ENCODE measurements at places on chromosomes 5 and 9.

DNA sequence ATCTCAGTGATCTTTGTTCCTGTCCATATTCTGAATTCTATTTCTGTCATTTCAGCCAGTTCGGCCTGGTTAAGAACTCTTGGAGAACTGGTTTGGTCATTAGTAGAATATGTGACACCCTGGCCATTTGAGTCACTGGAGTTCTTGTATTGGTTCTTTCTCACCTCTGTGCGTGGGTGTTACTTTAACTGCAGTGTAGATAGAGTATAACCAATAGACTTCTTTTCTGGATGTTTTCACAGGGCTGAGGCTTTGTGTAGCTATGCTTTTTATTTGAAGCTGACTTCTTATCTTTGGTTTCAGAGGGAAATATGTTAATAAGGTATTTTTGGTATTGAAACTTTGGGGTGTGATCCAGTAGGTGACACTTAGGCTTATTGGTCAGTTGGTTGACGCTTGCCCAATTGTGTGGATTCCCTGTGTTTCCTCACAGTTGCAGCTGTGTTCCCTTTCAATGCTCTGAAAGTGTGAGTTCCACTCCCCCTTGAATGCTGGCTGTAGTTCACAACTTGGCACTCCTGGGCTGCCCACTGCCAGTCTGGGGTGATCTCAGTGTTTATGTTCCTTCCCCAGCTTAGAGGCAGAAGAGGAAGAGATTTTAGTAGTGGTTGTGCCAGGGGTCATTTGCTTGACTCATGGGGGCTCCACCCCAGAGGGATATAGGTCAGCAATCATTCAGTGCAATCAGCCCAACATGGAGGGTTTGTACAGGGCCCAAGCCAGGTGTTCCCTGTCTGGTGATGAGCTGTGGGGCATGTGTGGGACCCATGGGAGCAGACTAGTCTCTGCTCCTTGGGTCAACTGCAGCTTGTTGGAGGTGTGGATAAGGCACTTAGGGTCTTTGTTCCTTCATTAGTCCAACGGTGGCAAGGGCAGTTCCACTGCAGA is 34.9 kb upstream of the TEK start:
- DNase-seq: no peak

- no peak for DNase-seq
These were observed 11.7 kb upstream of the ESM1 start for GRCh38 chr5:54997081-54997480.

GRCh38 chr9:94289691-94290090 is 30.6 kb downstream of the ZNF169 start:
- DNase-seq: no peak

- no peak for DNase-seq
These were observed 336.1 kb downstream of the GLIS3 start for GRCh38 chr9:3963643-3964369.

- DNase-seq: no peak
These were observed 846 bp upstream of the TRAF1 start for GRCh38 chr9:120927269-120928014.

- no peak for DNase-seq
These were observed 8.9 kb upstream of the TOR4A start for GRCh38 chr9:137268538-137269201.

DNA sequence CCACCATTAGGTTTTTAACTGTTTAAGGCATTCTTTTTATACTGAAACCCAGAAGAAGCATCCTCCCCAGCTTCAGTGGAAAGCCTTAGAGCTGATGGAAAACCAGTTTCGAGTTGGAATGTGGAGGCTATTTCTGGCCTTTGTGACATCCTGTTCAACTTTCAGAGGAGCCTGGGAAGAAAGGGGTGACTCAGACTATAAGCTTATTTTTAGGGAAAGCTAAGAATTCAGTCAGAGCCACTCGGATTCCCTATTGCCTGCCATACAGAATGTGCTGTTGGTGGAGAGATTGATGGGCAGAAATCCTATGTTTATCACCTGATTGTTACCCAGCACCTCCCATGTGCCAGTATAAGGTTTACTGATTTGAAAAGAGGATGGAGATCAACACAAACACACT is 19.8 kb downstream of the PALM2AKAP2 start:
- no peak for DNase-seq

DNA sequence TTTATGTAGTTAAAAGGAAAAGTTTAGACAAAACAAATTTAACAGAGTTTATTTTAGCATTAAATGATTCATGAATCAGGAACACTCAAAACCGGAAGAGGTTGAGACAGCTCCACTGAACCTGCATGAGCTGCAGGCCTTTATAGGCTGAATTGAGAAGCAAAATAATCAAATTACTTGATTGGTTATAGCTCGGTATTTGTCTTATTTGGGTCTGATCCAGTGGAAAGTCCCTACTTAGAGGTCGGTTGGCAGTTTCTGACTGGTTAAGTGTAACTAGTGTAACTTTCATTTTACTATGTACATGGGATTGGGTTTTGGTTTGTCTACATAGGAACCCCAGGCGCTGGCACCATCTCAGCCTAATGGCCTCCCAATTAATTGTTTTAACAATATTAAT is 74.1 kb upstream of the PIK3R1 start:
- DNase-seq: no peak

DNA sequence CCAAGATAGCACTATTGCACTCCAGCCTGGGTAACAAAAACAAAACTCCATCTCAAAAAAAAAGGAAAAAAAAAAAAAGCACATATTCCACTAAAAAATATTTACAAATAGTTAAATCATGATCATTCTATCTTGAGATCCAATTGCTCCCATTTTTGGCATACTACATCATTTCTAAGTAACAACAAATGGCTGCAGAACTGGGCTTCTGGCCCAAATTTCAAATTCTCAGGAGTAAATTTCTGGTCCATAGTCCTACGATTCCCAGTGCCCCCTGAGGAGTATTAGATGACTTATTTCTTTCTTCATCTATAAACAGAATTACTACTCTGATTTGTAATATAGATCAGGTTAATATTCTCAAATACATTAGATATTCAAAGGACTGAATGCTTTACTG is 62.1 kb downstream of the CEMIP2 start:
- DNase-seq: no peak

DNA sequence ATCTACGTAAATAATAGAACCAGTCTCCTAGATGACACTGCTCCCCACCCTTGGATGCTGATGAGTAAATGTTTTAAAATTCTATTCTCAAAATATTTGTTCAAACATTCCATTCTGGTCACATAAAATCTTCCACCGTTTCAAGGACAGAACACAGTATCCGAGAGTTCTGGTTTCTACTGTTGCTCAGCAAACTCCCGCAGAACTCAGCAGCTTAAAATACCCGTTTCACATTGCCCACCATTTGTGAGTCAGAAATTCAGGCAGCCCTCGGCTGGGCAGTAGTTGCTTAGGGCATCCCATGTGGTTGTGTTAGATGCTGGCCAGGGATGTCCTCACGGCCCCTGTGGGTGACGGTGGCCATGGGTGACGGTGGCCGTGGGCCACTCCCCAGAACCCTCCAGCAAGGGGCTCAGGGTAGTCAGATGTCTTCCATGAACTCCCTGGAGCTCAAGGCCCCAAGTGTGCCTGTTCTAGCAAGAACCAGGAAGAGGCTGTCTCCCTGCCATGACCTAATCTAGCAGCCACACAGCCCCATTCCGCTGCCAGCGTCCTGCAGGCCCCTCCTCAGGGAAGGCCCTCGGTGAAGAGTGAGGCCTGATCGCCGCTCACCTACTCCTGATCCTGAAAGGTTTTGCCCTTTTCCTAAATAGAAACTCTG is 17.4 kb downstream of the MGAT1 start:
- DNase-seq: no peak

DNA sequence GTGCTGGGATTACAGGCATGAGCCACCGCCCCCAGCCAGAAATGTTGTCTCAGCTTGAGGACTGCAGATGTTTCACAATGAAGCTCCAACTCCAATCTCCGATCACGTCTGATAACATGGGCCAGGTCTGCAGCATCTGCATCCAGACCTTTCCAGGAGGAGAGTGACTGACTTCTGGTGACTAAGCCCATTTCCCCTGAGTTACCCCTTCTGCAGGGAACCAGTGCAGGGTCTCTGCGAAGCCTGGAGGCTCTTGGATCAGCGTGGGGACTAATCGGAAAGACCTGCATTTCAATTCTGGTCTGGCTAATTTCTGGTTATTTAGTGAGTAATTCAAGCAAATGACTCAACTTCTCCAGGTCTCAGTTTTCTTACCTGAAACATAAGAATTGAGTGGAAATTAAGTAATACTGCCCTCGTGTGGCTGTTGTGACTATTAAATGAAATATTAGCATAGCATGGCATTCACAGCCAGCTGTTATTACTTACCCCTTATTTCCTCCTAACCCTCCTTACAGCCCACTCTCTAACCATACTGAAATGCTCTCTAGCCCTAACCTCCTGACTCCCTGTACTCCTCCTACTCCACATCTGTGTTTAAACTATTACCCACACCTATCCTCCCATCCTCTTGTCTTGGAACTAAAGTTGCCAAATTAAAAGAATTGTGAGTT is 2.2 kb upstream of the GNPDA1 start:
- peak; percentile 71 for DNase-seq

- no peak for DNase-seq
These were observed 5.1 kb downstream of the BHMT2 start for GRCh38 chr5:79074641-79075040.

- DNase-seq: peak; percentile 97
These were observed 65.2 kb upstream of the SPIN1 start for GRCh38 chr9:88322906-88323566.

GRCh38 chr5:171630350-171631065 is 155.1 kb upstream of the SMIM23 start:
- DNase-seq: peak; percentile 80

DNA sequence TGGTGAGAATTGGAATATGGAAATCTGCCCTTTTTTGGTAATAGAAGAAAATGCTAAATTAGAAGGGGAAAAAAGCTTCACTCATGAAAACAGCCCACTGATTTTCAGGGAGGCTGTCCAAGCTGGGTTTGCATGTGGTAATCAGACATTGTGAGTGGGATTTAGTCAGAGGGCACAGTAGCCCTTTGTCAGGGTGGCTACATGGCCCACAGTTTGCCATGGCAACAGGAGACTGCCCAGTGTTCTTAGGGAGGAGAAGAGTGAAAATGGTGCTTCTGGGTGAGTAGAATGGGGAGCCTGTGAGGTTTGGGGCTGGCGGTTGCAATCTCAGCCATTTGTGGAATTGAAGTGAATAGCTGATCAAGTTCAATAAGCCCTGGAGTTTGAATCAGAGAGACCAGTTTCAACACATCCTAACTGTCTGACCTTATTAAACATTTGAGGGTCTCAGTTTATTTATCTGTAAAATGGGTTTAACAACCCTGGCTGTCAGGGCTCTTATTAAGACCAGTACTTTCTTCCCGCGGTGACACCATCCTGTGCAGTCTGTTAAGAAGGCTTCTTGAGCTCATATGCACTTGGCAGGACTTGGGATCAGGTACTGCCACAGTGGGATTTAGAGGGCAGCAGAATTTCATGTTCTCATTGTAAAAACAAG is 107.6 kb upstream of the TNC start:
- no peak for DNase-seq

GRCh38 chr5:75744355-75744754 is 27.1 kb upstream of the POC5 start:
- no peak for DNase-seq

- DNase-seq: no peak
These were observed 84.0 kb upstream of the GOLGA1 start for GRCh38 chr9:125024917-125025316.

DNA sequence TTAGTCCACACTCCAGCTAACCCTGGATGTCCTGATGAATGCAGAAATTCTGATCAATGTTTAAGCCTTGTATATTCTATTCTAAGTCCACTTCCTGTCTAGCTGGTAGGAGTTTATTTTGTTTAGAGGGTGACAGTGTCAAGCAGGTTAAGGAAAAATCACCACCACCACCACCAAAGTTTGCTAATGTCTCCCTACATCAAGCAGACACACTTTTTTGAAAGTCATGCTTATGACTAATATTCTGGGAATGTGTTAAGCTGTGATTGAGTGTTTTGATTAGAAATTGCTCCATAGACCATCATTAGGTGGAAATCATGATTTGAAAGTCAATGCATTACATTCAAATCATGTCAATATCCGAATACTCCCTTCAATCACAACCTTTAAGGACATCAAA is 1530.1 kb downstream of the MAT2B start:
- DNase-seq: no peak

DNA sequence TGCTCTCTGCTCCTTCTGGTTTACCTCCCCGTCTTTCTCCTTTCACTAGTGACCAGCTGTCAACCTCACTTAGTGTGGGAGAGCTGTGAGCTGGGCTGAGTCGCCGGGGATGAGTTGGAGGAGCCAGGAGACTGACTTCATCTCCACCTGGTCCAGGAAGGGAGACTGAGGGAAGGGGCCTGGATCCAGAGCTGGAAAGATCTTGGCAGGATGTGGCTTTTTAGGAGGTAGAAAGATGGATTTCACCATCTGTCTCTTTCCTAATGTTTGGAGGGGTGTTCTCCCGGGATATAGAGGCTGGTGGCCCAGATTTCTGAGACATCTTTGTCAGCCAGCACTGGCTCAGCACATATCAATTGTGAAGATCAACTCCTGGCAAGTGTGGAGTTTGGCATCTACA is 37.1 kb upstream of the TNC start:
- DNase-seq: no peak

DNA sequence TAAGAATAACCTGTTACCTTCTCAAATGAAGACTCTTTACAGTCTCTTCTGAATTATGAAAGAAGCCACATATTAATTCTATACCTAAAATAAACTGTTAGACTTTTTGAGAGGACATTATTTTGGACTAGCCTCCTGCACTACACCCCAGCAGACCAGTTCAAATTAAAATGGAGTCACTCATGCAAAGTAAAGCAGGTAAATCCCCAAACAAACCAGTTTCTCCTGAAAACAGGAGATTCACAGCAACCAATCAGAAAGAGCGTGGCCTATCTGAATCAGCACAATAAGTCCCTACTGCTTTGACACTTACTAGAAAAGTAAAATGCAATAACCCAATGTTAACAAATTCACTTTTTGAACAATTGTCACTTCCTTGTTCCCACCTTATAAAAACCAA is 58.8 kb downstream of the PTBP3 start:
- no peak for DNase-seq

- DNase-seq: no peak
These were observed 331.5 kb upstream of the GRIN3A start for GRCh38 chr9:102069969-102070368.

All from common myeloid progenitor, CD34-positive (primary cell).